A549 treated with CpdA at 1 μM for 4 hours (cell line): ENCODE measurements at places on chromosomes 16 and 17. TPM values are rescaled to one million over a fixed set of nuclear protein-coding genes. Genes with fewer than 3 reads are reported as not detected.

The PYDC1 gene
- not detected in 5 replicates for total RNA-seq

The STRADA gene
- 25.8 to 28.1 TPM (median 25.9 TPM) in 5 replicates for total RNA-seq

The KIF2B gene
- not detected in 5 replicates for total RNA-seq

The NUPR1 gene
- total RNA-seq: 13.3 to 20.6 TPM (median 15.0 TPM) in 5 replicates
